ENCODE measurements at places on chromosomes 11 and 22.

DNA sequence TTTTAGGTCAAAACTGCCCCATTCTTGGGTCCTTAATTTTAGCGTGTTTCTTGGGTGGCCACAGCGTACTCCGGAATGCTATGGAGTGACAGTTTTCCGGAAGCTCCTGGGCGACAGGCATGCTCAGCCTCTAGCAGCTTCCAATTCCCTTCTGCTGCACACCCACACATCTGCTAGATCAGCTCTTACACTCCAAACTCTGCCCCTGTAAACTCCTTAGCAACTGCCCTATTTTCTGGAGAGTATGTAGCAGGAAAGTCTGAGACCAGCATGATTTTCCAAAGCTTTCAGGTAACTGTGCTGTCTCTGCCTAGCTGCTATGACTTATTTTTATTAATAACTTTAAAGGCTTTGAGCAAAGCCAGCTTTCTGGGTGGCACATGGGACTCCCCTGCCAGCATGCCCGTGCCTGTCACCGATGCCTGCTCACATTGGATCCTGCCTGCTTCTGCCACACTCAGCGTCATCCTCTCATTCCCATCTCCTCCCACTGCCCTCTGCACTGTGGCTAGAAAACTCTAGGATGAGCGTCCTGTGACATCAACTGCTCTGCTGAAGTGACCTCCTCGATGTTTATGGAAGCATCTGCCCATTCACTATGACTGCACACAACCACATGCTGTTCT is 17.3 kb downstream of the TOLLIP start:
- DNase-seq = no peak

DNA sequence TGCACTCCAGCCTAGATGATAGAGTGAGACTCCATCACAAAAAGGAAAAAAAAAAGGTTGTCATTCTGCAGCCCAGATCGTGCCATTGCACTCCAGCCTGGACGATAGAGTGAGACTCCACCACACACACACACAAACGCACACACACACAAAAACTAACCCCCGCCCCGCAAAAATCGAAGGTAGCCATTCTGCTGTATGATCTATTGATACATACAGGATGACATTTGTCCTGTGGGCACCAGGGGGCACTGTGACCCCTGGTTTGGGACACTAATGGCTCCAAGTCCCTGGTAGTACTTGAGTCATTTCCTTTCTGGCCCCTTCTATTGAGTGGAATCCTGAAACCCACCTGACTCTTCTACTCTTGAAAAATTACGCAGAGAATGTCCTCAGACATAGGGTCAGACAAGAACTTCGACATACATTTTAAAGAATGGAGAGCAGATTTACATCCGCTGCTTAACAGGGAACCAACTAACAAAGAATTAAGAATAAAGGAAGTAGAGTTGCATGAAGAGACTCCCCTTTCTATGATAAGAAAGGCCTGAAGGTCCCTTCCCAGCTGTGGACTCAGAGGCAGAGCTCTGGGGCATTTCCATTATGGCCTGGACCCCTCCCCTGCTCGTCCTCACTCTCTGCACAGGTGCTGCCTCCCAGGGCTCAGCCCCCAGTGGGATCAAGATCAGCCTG is 35.0 kb upstream of the PRAME start:
- DNase-seq = peak; percentile 37

DNA sequence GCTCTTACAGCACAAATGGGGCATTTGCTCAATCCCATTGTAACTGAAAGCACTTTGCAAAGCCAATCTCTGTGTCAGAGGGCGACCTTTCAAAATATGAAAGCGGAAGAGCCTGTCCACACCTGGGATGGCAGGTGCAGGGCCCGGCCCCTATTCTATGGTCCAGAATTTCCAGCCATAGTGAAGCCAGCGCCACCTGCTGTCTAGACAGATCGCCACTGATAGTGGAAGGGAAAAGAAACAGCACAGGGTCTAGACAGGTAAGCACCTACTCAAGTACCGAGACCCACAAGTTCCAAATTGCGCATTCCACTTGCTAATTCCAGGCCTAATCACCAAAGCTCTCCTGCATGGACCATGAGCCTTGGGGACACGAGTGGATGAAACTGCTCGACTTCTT is 141.4 kb downstream of the NTM start:
- DNase-seq = no peak

DNA sequence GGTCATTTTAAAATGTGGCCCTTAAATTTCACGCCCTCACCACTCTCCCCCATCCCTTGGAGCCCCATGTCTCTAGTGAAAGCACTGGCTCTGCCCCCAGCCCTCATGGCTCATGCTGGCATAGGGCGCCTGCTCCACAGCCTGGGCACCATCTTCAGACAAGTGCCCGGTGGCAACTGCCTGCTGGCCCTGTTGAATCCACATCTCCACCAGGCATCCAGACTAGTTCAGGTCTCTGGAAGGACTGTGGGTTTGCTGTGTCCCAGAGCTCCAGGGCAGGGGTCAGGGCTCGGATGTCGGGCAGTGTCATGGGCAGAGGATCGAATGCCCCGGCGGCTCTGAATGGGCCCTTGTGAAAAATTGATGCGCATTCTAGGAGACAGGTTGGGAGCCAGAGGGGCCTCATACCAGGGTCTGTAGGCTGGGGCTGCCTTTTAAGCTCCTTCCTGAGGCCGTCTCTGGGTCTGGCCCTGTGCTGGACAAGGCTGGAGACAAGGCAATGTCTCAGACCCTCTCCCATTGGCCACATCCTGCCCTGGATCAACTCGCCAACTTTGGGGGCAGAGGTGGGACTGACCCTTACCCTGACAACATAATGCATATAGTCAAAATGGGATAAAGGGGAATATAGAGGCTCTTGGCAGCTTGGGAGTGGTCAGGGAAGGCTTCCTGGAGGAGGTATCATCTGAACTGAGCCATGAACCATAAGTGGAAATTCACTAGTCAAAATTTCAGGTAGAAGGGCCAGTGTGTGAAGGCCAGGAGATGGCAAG is 1.2 kb downstream of the MYO7A start:
- no peak for DNase-seq

DNA sequence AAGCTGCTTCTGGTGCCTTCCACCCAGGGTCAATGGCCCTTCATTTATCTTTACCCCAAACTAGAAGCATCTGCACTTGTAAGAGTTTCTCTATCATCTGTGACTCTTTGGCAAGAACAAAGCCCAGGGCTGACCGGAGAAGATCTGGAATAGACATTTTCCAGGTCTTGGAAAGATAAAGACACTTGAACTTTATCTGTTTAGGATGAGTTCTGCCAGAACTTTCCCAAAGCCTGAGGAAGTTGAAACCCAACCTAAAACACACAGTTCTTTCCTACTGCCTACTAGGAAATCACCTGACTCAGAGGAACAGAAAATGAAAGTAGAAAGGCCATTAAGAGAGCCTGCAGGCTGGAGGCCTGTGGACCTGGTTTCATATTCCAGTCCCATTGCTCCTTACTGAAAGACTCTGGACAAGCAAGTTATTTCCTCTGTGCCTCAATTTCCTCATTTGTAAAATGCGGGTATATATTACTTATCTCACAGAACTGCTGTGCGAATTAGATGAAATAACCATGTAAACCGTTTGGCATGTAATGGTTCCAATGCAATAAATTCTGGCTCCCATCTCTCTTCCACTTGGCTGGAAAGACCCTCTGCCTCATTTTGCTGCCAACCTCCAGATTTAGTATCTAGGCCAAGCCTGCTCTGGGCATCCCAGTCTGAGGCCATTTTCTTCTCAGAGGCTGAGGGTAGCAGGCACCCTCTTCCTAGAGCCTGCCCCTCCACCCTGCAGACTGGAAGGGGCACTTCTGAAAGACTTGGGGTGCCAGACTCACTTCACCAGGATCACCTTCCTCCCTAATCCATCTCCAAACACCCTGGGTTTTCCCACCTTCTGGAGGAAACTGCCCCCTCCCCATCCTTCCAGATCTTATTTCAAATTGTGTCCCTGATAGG is 1.2 kb downstream of the UBE2L6 start:
- DNase-seq = no peak

GRCh38 chr11:84607975-84608836 is 1018.9 kb downstream of the DLG2 start:
- DNase-seq = no peak

DNA sequence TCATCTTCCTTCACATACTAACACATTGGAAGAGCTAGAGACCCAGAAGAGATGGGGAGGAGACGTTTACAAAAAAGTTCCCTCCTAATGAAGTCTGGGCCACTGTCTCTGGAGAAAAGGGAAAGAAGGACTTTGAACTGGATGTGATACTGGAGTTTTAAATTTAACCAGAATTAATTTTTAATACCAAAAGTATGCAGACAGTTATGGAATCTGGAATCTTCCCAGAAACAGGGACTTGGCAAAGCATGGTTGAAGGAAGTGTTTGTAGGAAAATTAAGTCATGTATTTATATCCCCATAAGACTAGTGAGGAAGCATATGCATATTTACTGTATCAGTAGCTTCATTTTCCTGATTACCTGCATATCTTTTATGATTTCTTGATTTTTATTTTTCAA is 215.5 kb downstream of the TTC28 start:
- no peak for DNase-seq

DNA sequence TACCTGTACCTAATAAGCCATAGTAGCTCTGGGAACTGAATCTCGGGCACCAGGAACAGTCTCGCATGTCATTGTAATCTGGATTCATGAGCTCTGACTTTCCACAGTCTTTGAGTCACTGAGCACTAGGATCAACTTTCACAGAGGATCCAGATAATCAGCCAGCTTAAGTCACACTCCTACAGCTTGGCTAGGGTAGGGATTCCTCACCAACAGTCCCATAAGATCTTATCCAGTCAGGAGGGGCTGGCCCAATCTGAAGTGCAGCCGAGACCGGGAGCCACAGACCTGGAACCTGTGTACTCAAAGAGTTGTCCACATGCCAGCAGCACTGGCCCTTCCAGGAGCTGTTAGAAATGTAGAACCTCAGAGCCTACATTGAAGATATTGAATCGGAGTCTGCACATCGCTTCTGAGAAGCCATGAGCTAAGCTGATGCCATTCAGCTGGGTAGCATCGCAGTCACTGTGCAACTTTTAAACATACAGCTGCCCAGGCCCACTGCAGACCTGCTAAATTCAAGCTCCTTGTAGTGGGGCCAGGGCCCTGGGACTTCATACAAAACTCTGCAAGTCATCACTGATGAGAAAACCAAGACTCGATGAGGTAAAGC is 538.8 kb upstream of the B3GAT1 start:
- DNase-seq = no peak

- no peak for DNase-seq
Observed at GRCh38 chr11:2325123-2325522, 23.3 kb downstream of the TSPAN32 start.

DNA sequence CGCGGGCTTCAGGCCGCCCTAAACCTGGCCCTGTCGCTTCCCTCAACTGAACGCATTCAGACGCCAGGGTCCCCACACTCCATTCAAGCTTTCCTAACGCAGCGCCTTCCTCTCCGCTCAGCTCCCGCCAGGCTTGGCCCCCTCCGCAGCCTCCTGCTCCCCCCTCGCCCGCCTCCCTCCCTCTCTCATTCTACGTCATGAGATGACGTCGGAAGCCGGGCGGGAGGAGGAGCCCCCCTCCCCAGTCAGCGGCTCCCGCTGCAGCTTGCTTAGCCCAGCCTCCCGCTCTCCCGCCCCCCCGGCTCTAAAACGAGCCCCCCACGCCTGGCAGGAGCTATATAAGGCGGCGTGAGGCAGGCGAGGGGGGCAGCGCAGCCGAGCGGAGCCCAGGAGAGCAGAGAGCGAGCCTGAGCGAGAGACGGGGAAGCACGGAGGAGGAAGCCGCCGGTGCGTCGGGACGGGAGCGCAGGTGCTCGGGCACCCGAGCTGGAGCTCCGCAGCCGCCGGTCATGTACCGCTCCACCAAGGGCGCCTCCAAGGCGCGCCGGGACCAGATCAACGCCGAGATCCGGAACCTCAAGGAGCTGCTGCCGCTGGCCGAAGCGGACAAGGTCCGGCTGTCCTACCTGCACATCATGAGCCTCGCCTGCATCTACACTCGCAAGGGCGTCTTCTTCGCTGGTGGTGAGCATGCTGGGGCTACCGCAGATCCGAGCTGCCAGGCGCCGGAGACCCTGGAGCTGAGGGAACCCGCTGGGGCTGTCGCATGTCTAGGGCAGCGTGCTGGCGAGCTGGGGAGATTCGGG is at the start of gene NPAS4:
TSS of gene NPAS4 (plus strand) at position 365 of the 806 bp plus-strand sequence. CDS start at position 510, 145 bp downstream.
- no peak for DNase-seq

DNA sequence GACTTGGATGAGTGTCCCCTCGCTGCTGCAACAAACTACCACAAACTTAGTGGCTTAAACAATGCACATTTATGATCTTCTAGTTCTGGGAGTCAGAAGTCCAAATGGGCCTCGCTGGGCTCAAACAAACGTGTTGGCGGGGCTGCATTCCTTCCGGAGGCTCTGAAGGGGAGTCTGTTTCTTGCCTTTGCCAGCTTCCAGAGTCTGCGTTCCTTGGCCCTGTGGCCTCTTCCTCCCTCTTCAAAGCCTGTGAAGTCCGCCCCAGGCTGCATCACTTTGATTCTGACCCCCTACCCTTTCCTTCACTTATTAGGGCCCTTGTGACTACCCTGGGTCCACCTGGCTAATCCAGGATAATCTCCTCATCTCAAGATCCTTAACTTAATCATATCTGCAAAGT is 80.3 kb upstream of the NECTIN1 start:
- no peak for DNase-seq

GRCh38 chr22:21968452-21969129 is 14.0 kb downstream of the TOP3B start:
- no peak for DNase-seq

GRCh38 chr11:96228473-96228891 is 114.5 kb downstream of the MAML2 start:
- no peak for DNase-seq

- no peak for DNase-seq
Observed at GRCh38 chr22:34866495-34867131, 199.3 kb upstream of the ISX start.

GRCh38 chr11:44260081-44260480 is 49.9 kb downstream of the ALX4 start:
- DNase-seq = no peak

GRCh38 chr11:117199053-117199915 is at the start of gene TAGLN:
TSS of gene TAGLN (plus strand) at chr11:117199370. CDS start at chr11:117203014, 3,644 bp downstream.
- no peak for DNase-seq

- no peak for DNase-seq
Observed at GRCh38 chr11:68948496-68948895, 32.3 kb downstream of the MRGPRD start.

DNA sequence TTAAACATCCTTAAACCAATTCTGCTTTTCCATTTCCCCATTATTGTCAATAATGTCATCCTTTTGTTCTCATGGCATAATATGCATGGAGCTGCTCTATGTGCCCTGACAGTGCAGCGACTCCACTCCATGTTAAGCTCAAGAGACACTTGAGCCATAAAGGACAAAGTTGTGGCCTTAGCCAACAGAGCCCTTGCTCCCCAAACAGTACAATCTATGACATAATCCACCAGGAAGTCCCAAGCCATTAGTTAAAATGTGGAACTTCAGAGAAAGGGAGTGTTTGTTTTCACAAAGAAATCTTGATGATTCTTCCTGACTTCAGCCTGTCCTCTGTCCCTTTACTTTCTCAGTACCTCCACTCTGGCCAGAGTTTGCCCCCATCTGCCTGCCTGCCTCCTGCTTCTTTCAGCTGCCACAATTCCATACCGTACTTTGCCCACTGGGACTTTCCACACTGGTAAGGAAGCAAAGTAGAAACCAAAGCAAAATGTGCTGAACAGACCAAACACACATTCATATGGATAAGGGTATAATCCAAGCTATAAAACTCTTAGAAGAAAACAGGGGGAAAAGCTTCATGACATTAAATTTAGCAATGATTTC is 46.3 kb upstream of the ZC3H12C start:
- DNase-seq = no peak

Data from activated CD4-positive, alpha-beta T cell treated with anti-CD3 and anti-CD28 coated beads for 24 hours (primary cell).